ENCODE measurements at places on chromosomes 5 and 9.
A peak's percentile ranks its signal among the peaks of the same experiment; 100 is the strongest.

DNA sequence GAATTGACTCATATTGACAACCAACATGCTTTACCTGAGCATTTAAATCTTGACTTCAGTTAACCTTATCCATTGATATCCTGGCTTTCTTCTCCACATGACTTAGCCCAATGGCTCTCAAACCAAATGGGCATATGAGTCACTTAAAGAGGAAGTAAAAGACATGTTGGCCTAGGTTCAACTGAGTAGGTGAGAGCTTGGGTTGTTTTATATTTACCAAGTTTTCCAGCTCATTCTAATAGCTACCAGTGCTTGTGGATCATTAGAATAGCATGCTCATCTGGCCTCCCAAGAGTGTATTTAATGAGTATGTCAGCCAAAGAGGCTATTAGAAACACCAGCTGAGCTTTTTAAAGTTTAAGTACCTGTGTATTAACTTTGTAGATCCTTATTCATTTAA, 1049.0 kb downstream of the PTPRD start:
- no peaks in the 10 kb centered on the region for H3K4me1 ChIP-seq
- no peak overlapping the region for H3K4me3 ChIP-seq
- no peaks in the 10 kb centered on the region for H3K36me3 ChIP-seq
- H3K27ac ChIP-seq = no peak overlapping the region
- no peaks in the 10 kb centered on the region for H3K27me3 ChIP-seq

GRCh38 chr9:86550401-86550800, 196.2 kb upstream of the TUT7 start:
- H3K4me3 ChIP-seq = no peak overlapping the region
- H3K36me3 ChIP-seq = no peaks in the 10 kb centered on the region
- peaks cover 33% of the 10 kb centered on the region for H3K27me3 ChIP-seq

DNA sequence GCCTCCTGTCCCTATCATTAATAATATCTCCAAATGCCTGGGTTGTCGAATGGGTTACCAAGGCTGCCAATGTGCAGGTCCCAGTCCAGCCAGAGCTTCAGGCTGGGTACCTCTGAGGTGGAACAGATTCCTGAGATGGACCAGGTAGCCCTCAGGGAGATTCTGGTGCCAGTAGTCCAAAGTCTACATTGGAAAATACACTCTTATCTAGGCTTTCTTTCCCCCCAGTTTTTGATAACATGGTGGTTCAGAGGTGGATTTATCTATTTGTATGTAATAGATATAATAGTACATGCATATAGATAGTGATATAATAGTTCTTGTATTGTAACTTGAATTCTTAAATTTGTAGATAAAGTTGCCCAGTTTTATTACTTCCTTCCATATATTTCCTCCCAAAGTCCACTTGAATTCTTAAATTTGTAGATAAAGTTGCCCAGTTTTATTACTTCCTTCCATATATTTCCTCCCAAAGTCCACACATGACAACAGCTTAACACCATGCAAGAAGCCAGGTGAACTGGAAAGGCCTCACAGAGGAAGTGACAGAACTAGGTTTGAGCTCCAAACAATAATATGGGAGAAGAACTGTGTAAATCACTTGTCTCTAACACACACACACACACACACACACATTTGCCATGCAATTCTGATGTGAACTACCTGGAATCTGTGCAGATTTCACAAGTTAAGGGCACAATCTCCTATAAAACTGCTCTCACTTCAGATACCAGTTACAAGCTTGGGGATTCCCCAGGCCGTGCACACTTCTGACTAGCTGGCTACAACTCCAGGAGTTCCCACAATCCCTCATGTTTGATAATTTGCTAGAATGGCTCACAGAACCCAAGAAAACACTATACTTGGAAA, 30.7 kb upstream of the ERAP1 start:
- H3K27me3 ChIP-seq = peaks cover 11% of the 10 kb centered on the region
- H3K27ac ChIP-seq = no peak overlapping the region
- H3K4me3 ChIP-seq = no peak overlapping the region
- peaks cover 2% of the 10 kb centered on the region for H3K36me3 ChIP-seq

- H3K27me3 ChIP-seq = no peaks in the 10 kb centered on the region
- H3K36me3 ChIP-seq = no peaks in the 10 kb centered on the region
- H3K4me3 ChIP-seq = no peak overlapping the region
- H3K27ac ChIP-seq = no peak overlapping the region
- no peak for DNase-seq
Measured at GRCh38 chr5:94700592-94700991, 82.1 kb downstream of the SLF1 start.

- H3K4me1 ChIP-seq = peaks cover 1% of the 10 kb centered on the region
- H3K27ac ChIP-seq = no peak overlapping the region
- H3K36me3 ChIP-seq = no peaks in the 10 kb centered on the region
- no peak overlapping the region for H3K4me3 ChIP-seq
Measured at GRCh38 chr9:135043345-135043744, 44.1 kb upstream of the OLFM1 start.

GRCh38 chr5:43592363-43592762, 10.6 kb upstream of the NNT start:
- no peak for DNase-seq
- peak overlapping the region; percentile 29 for H3K27ac ChIP-seq
- H3K27me3 ChIP-seq = no peaks in the 10 kb centered on the region
- H3K36me3 ChIP-seq = peaks cover 7% of the 10 kb centered on the region

DNA sequence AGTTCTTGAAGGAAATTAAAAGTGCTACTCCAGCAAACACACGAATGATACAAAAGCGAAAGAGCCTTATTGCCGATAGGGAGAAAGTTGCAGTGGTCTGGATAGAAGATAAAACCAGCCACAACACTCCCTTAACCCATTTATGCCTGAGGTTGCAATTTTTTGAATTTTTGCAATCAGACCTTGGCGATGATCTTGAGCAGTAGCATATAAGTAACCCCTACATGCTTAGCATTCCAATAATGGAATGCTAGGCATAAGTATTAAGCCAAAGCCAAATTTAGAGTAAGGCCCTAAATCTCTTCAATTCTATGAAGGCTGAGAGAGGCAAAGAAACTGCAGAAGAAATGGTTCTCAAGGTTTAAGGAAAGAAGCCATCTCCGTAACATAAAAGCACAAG, 153.5 kb downstream of the SLC28A3 start:
- H3K36me3 ChIP-seq = no peaks in the 10 kb centered on the region
- H3K4me3 ChIP-seq = no peak overlapping the region
- peaks cover 16% of the 10 kb centered on the region for H3K27me3 ChIP-seq
- H3K27ac ChIP-seq = no peak overlapping the region

- no peak overlapping the region for H3K27ac ChIP-seq
- H3K4me3 ChIP-seq = no peak overlapping the region
- no peak for DNase-seq
- peaks cover 9% of the 10 kb centered on the region for H3K36me3 ChIP-seq
Measured at GRCh38 chr9:92633614-92634278, 36.2 kb downstream of the IPPK start.

DNA sequence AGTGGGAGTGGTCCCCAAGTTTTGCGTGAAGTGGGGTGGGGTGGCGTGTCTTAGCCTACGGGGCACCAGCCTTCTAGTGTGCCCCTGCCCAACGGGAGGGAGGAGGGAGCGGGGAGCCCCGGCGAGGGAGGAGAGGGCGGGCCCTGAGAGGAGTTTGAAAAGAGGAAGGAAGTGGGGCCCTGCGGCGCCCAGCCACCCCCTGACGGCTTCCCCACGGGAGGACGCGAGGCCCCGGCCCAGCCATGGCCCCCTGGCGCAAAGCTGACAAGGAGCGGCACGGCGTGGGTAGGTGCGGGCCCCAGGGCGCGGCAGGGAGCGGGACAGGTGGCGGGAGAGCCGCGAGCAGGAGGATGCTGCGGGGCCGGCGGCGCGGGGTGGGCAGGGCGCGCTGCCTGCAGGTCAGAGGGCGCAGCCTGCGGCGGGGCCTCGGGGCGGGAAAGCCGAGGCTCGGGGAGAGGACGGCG, at the start of gene DOCK2:
TSS of gene DOCK2 (plus strand) at position 191 of the 464 bp plus-strand sequence. CDS start at position 243, 52 bp downstream.
- H3K4me3 ChIP-seq = peak within 1 kb of the TSS; percentile 97
- peaks cover 4% of the 10 kb centered on the region for H3K27me3 ChIP-seq
- H3K4me1 ChIP-seq = peaks cover 35% of the 10 kb centered on the region
- DNase-seq = peak; percentile 34

DNA sequence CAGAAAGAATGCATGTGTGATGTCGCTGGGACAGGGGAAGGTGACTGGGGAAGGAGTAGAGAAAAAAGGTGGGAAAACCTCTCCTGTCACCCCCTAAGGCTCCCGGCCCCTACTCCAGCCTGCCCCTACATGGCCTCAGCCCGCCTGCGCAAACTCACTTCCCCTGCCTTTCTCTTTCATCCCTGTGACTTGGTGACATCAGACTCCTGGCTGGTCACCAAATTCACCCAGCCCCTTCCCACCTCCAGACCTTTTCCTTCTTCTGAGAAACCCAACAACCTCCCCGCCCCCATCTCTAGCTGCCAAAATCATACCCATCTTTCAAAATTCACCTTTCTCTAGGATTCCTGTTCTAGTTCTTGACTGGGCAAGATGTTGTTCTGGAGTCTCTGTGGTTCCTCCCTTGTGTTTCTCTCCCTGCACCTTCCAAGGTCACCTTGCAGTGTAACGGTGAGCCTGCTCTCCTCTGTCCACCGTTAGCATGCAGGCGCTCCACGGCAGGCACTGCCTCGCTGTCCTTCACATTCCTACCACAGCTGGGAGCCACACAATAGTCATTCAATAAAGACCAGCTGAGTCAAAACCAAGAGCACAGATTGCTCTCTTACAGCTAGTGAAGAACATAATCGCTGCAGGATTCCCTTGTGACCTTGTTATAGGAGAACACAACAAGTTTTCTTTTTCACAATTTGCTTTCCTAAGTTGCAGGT, 134.5 kb downstream of the FANCC start:
- H3K4me1 ChIP-seq = peaks cover under 1% of the 10 kb centered on the region
- H3K27me3 ChIP-seq = no peaks in the 10 kb centered on the region
- H3K4me3 ChIP-seq = no peak overlapping the region
- peaks cover 4% of the 10 kb centered on the region for H3K36me3 ChIP-seq
- no peak overlapping the region for H3K27ac ChIP-seq
- DNase-seq = no peak

GRCh38 chr9:84154320-84154719, 173.7 kb downstream of the RMI1 start:
- H3K4me3 ChIP-seq = no peak overlapping the region
- peaks cover 12% of the 10 kb centered on the region for H3K27me3 ChIP-seq
- no peak overlapping the region for H3K27ac ChIP-seq
- peaks cover 2% of the 10 kb centered on the region for H3K36me3 ChIP-seq
- no peak for DNase-seq

GRCh38 chr5:78544561-78545201, 103.9 kb downstream of the LHFPL2 start:
- no peak overlapping the region for H3K4me3 ChIP-seq
- H3K27ac ChIP-seq = no peak overlapping the region
- DNase-seq = no peak

GRCh38 chr5:9713959-9714586, 83.9 kb upstream of the TAS2R1 start:
- H3K4me1 ChIP-seq = peaks cover 2% of the 10 kb centered on the region
- no peaks in the 10 kb centered on the region for H3K27me3 ChIP-seq
- no peaks in the 10 kb centered on the region for H3K36me3 ChIP-seq
- DNase-seq = no peak
- no peak overlapping the region for H3K4me3 ChIP-seq
- H3K27ac ChIP-seq = no peak overlapping the region

DNA sequence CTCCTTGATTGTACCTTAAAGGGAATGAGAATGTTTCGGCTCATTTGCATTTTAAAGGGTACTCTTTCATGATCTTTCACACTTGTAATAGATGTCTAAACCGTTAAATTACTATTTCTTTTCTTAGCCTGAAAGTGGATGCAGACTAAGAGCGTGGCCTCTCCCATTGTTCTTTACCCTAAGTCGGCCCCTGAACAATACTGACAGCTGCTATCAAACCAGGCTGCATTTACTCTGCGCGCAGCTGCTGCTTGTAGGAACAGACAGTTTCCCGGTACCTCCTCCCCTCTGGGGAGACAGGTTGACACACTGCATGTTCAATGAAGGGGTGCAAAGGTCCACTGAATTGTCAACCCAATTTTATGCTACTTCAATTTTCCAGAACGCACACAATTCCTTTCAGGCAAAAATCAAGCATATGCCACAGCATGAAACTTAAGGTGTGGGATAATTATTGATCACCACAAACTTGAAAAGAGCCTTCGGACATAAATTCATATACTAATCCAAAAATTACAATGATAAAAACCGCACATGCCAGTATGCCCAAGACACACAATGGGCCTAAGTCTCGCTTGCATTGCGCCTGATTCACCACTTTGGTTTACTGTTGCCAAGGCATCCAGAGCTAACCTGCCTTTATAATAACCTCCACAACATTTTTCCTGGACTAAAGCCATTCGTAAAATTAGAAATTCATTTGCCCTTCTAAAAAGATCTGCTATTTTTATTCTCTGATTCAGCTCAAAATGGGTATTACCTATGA, 39.7 kb downstream of the TLE1 start:
- H3K36me3 ChIP-seq = no peaks in the 10 kb centered on the region
- H3K4me1 ChIP-seq = no peaks in the 10 kb centered on the region
- no peak overlapping the region for H3K4me3 ChIP-seq
- no peaks in the 10 kb centered on the region for H3K27me3 ChIP-seq
- DNase-seq = no peak

DNA sequence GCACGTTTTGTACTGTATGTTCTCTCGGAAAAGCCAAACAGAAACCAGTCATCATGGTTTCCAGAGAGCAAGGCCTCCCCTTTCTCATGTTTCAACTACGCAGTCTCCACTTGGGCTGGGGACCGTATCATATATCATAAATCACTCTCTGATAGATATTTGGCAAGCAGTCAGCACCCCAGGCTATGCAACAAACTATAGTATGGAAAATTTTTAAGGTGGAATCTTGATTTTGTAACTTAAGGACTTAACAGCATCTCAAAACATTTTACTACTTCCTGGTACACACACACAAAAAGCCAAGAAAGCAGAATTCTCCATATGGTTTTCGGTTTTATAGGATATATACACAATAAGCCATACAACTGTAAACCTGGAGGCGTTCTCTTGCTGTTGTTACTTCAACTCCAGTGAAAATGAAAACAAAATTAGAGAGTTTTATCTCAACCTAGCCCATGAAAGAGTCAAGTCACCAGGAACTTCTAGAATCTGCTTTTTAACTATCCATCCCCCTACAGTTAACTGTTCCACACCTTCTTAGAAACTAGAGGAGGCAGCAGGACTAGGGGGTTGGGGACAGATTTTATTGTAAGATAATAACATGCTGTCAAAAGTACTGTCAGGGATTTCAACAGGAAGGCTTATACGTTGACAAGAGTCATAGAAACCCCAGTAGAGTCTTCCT, 283.4 kb downstream of the NFIB start:
- H3K27ac ChIP-seq = no peak overlapping the region
- H3K36me3 ChIP-seq = no peaks in the 10 kb centered on the region
- no peaks in the 10 kb centered on the region for H3K27me3 ChIP-seq
- H3K4me3 ChIP-seq = no peak overlapping the region
- no peak for DNase-seq
- no peaks in the 10 kb centered on the region for H3K4me1 ChIP-seq

- H3K36me3 ChIP-seq = peaks cover 9% of the 10 kb centered on the region
- DNase-seq = no peak
- H3K27ac ChIP-seq = no peak overlapping the region
- no peak overlapping the region for H3K4me3 ChIP-seq
- H3K27me3 ChIP-seq = no peaks in the 10 kb centered on the region
Measured at GRCh38 chr5:126613941-126614592, 13.3 kb downstream of the PHAX start.

GRCh38 chr9:81822301-81822865, 105.8 kb upstream of the SPATA31D4 start:
- H3K36me3 ChIP-seq = no peaks in the 10 kb centered on the region
- no peak for DNase-seq
- H3K27me3 ChIP-seq = no peaks in the 10 kb centered on the region
- H3K4me3 ChIP-seq = no peak overlapping the region

GRCh38 chr9:110029429-110029955, 178.5 kb downstream of the C9orf152 start:
- peaks cover 16% of the 10 kb centered on the region for H3K4me1 ChIP-seq
- no peaks in the 10 kb centered on the region for H3K27me3 ChIP-seq
- H3K27ac ChIP-seq = peak overlapping the region; percentile 72
- peak overlapping the region; percentile 46 for H3K4me3 ChIP-seq
- no peaks in the 10 kb centered on the region for H3K36me3 ChIP-seq

Data from T-helper 17 cell (primary cell).